ENCODE measurements at places on chromosomes 2 and 18.

GRCh38 chr2:44218771-44219170 is 50.1 kb downstream of the PPM1B start:
- DNase-seq, result no peak

DNA sequence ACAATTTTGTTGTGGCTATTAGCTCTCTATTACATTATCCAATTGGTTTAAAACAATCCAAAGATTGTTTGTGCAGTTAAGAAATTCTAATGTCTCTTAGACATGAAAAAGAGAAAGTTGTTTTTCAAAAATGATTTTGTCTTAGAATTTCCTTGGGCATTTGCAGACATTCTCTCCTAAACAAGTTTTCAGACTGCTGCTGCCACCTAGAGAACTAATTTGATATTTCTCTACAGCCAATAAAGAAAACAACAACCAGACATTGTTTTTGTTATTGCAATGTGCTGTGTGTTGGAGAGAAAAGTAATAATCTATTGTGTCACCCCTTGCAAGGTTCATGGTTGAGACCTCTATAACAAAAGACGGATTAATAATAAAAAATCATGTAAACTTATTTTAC is 119.0 kb upstream of the SYT4 start:
- DNase-seq, result no peak

- no peak for DNase-seq
These were observed 568.5 kb downstream of the ARHGAP15 start for GRCh38 chr2:143697744-143698143.

GRCh38 chr2:218780851-218781690 is 876 bp upstream of the CYP27A1 start:
- no peak for DNase-seq

GRCh38 chr2:224927646-224928173 is 114.6 kb downstream of the DOCK10 start:
- no peak for DNase-seq

- DNase-seq, result no peak
These were observed 53.1 kb downstream of the INO80C start for GRCh38 chr18:35444636-35445035.

GRCh38 chr18:57559314-57559713 is 27.2 kb downstream of the FECH start:
- DNase-seq, result no peak

- no peak for DNase-seq
These were observed at the start of gene ZBTB7C for GRCh38 chr18:48408727-48409590. Gene ZBTB7C (minus strand): TSS chr18:48409383.

GRCh38 chr18:8876887-8877286 is 171.5 kb downstream of the MTCL1 start:
- no peak for DNase-seq

DNA sequence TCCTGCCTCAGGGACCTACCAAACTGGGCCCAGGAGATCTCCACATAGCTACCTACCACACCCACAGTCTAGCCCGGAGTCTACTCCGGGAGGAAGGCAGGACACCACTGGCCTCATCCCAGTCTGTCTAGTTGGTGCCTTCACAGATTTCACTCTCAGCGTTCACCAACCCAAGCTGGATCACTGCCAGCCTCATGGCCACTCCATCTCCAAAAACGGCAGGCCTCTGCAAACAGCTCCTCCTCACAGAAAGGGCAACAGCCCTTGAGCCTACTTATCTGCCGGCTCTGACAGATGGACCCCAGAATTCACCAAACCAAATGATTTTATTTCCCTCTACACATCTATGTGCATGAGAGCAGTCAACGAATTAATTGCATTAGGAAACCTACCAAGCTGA is 61.3 kb downstream of the NCKAP5 start:
- DNase-seq, result no peak

DNA sequence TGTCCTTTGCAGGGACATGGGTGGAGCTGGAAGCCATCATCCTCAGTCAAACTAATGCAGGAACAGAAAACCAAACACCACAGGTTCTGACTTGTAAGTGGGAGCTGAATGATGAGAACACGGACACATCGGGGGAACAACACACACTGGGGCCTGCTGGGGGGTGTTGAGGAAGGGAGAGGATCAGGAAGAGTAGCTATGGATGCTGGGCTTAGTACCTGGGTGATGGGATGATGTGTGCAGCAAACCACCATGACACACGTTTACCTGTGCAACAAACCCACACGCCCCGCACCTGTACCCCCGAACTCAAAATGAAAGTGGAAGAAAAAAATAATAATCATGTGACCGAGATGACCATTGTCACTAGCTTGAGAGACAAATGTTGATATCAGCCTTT is 114.7 kb downstream of the NDUFA10 start:
- no peak for DNase-seq

DNA sequence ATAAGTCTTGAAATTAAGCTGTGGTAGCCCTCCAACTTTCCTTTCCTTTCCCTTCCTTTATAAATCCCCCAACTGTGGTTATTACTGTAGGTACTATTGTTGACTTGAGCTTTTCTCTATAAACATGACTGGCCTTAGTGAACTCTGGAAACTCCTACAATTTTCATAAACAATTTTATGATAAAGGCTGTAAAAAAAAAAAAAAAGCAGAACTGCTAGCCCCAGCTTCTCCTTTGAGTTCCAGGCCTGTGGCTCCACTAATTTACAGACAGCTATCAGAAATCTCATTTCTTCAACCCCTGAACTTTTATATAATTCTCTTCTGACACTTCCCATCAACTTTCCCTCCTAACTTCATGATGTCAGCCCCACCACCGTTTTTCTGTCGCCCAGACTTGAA is 174.3 kb downstream of the IKZF2 start:
- DNase-seq, result no peak

GRCh38 chr2:229780856-229781773 is 66.8 kb upstream of the DNER start:
- DNase-seq, result no peak

DNA sequence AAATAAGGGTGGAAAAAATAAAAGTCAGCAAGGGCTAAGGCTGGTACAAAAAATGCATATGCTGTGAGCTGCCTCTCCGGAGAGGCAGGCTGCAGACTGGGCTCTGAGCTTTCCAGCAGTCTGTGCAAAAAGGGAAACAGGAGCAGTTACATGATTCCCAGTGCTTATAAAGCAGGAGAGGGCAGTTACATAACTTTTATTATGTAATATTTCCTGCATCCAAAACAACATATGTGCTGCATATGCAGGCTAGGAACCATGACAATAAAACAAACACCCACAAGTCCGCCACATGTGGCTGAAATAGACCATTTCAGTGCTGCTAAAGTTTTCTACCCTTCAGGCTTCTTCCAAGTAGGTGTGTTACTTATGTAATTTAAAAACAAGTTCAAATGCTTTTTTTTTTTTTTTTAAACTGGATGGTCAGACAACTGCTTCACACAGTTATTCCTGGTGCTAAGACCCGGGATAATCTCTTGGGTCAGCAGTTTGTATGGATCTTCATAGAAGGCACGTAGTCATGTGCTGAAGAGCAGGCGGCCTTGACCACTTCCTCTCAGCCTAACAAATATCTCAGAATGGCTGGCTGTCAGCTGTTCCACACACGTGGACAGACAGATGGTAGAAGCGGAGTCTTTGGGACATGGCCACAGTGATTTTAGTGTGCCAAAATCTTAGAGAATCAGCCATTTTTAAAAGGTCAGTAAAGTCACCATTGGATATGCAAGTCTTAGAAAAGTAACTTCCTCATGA is 43.5 kb downstream of the ARMC9 start:
- DNase-seq, result no peak

- DNase-seq, result no peak
These were observed 5.0 kb upstream of the DNPEP start for GRCh38 chr2:219392754-219393153.

DNA sequence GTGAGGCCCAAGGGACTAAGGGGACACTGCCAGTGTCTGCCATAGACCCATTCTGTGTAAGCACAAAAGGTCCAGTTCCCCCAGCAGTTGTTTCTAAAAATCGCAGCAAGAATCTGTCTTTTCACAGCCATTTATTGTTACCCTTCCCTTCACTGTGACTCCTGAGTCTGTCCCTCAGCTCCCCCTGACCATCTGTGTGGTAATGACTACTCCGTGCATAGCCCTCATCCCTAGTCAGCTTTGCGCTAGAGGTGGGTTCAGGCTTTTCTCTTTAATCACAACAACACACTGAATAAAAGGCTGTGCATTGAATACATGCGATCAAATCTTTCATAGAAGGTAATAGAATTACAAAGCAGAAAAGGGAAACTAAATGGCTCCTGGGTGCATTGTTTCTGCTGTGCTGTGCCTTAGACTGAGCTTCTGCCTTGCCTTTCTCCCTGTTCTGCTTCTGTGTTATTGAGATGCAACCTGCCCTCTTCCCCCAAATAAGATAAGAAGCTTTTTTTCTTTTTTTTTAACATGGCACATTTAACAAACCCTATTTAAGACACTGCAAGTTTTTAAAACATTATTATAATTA is 836.0 kb upstream of the CDH2 start:
- no peak for DNase-seq

- DNase-seq, result no peak
These were observed 226.0 kb upstream of the TANK start for GRCh38 chr2:160934263-160934662.

GRCh38 chr2:159609811-159610549 is 6.4 kb downstream of the BAZ2B start:
- DNase-seq, result no peak

DNA sequence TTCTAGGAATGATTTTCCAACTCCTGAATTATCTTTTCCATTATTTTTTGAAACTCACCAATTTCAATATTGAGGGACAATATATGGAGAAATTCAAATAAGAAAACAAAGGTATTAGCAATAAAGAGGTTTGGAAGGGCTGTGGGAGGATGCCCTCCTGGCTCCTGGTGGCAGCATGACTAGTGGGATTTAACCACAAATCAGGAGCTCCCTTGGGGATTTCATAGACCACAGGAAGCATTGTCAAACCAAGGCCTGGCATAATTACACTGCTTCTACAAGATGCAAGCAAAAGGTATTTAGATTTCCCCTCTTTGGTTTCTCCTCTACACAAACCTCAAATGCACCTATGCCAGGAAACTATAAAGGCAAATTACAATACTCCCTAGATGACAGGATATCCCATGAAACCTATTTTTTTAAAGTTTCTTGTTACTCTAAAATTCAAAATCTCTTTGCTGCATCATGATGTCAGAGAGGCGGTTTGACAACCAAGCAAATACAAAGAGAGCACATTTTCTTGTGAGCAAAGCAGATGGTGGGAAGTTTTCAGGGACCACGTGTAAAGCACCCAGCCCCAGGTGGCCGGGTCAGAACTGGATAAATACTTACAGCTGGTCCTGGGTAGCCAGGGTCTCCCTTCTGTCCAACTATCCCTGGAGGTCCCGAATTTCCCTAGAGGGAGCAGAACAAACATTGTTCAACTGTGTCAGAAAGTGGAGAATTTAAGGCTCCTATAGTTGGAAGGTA is 67.9 kb downstream of the COL6A3 start:
- DNase-seq, result no peak

GRCh38 chr2:3146772-3147650 is 230.6 kb downstream of the EIPR1 start:
- DNase-seq, result no peak

DNA sequence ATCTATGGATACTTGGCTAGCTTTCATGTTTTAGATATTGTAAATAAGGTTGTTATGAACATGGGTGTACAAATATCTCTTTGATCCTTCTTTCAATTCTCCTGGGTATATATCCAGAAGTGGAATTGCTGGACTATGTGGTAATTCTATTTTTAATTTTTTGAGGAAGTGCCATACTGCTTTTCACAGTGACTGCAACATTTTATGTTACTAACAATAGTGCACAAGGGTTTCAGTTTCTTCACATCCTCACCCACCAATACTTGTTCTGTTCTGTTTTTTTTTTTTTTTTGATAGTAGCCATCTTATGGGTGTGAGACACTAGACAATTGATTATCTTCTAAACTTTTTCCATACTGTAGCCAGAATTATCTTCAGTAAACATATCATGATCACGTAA is 17.3 kb upstream of the NEUROD1 start:
- DNase-seq, result no peak

DNA sequence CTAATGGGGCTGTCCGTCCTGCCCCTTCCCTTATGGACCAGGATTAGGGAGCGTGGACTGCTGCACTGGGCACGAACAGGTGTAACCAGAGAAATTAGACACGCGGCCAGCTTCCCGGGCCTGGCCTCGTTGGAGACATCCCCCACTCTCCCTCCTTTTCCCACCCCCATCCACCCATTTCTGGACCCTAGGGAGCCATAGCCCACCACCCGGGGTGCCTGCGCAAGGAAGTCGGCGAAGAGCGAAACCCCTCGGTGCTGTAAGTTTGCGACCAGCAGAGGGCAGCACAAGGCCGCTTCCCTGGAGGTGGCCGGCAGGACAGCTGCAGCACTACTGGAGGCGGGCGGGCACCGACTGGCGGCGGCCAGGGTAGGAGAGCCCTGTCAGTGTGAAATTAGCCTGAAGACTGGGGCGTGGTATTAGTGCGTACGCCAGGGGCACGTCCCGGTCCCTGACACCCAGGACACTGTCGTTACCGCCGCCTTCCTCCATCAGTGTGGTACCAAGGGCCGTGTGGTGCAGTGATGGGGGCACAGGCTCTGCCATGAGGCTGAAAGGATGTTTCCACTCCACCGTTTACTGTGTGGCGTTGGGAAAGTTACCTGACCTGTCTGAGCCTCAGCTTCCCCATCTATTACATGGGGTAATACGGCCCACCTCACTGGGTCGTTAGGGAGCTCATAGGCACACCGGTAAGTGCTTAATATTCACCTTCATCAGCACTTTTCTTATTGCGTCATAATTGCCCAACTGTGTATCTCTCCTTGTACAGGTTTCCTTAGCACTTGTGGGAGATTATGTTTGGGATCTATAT is 36.0 kb upstream of the CD207 start:
- DNase-seq, result peak; percentile 45

DNA sequence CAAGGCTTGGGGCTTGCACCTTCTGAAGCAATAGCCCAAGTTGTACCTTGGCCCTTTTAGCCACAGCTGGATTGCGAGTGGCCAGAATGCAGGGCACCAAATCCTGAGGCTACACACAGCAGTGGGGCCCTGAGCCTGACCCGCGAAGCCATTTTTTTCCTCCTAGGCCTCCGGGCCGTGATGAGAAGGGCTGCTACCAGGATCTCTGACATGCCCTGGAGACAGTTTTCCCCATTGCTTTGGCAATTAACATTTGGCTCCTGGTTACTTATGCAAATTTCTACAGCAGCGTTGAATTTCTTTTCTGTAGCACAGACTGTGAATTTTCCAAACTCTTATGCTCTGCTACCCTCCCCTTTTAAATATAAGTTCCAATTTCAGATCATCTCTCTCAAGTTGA is 54.5 kb downstream of the MOCOS start:
- DNase-seq, result no peak

DNA sequence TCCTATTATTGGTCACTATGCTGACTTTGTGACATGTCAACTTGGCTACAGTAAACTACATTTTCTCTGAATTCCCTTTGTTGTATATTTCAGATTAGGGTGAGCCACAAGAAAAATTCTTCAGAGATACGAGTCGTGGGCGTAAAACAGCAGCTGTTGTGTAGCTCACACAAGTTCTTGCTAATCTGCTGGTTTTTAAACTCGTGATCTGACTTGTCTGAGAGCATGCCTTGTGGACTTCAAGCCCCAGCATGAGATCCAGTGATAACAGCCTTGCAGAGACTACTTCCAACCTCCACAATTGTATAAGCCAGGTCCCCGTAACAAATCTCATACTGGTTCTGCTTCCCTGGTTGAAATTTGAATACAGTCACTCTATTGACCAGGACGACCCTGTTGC is 259.8 kb upstream of the LYPD1 start:
- no peak for DNase-seq

GRCh38 chr2:241425368-241425767 is 69.3 kb downstream of the FARP2 start:
- no peak for DNase-seq

GRCh38 chr2:23510471-23510870 is 125.5 kb downstream of the KLHL29 start:
- no peak for DNase-seq

- DNase-seq, result no peak
These were observed 7.7 kb downstream of the DNMT3A start for GRCh38 chr2:25333981-25334380.

All from activated CD4-positive, CD25-positive, alpha-beta regulatory T cell (primary cell).